ENCODE measurements at places on chromosomes 2 and 18. TPM values are rescaled to one million over a fixed set of nuclear protein-coding genes. Genes with fewer than 3 reads are reported as not detected.

Gene POTEJ
- not detected for total RNA-seq

Gene CHRND
- not detected for total RNA-seq

GRCh38 chr2:3307236-3307635 lies 70.4 kb downstream of the EIPR1 start:
- DNase-seq: no peak

Gene PRSS56
- total RNA-seq: not detected

DNA sequence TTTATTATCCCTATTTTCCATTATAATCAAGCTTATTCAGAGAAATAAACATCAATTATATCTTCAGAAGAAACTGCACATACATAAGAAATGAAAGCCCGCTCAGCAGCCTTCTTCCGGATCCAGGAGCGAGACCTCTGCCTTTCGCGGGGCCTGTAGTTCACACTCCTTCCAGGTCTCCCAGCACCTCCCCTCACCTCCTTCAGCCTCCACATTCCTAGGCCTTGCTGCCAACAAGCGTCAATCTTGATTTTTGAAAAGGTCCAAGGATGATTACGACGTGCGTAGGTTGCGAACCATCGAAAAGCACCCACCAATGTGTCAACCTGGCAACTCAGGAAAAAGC lies 355 bp upstream of the KIDINS220 start:
- DNase-seq: no peak

Gene FSHR
- total RNA-seq: not detected

Gene EVA1A
- total RNA-seq: 0.71 TPM

Gene SP110
- 24.5 TPM for total RNA-seq

DNA sequence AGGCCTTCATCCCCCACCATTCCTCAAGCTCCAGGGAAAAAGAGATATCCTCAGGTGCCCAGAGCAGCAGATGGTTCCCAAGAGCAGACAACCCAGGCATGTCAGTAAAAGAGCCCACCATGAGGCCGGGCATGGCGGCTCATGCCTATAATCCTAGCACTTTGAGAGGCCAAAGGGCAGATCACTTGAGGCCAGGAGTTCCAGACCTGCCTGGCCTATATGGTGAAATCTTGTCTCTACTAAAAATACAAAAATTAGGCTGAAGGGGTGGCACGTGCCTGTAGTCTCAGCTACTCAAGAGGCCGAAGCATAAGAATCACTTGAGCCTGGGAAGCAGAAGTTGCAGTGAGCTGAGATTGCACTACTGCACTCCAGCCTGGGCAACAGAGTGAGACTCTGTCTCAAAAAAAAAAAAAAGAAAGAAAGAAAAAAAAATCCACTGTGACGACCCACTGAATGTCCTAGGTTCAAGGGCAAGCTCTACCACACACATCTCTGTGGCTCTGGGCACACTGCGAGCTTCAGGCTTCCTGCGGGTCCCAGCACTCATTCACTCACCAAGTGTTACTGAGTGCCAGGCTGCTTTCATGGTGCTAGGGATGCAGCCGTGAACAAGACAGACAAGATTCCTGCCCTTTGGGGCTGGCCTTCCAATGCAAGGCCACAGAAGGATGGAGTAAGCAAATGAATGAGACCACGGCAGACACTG lies 6.5 kb upstream of the DUSP2 start:
- no peak for DNase-seq

Gene ANKRD62
- not detected for total RNA-seq

DNA sequence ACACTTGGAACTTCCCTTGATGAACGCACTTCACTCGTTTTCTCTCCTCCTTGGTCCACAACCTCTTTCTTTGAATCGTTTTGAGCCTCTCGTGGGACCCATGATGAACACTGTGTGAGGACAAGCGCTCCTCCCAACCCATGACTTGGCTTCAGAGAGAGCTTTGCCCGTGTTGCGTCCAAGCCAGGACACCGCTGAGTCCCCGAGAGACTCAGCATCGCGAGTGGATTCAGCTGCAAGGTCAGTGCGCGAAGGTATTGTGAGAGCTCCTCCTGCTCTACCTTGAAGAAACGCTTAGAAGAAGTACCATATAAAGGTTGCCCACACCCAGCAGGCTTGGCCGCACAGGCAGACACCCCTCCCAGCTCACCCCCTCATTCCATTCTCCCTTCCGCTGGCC lies 58.7 kb downstream of the ZNF516 start:
- DNase-seq: no peak

- no peak for DNase-seq
These were observed 124.7 kb downstream of the ZFP36L2 start for GRCh38 chr2:43101751-43102150.

- no peak for DNase-seq
These were observed 255.4 kb downstream of the TDRD15 start for GRCh38 chr2:21379140-21379539.

Data from mesenteric fat pad (tissue), 1 donor.